ENCODE measurements at places on chromosomes 2 and 18.
A peak's percentile ranks its signal among the peaks of the same experiment; 100 is the strongest.

- peak; percentile 96 for DNase-seq
These were observed 47.4 kb downstream of the LRRFIP1 start for GRCh38 chr2:237674731-237675276.

DNA sequence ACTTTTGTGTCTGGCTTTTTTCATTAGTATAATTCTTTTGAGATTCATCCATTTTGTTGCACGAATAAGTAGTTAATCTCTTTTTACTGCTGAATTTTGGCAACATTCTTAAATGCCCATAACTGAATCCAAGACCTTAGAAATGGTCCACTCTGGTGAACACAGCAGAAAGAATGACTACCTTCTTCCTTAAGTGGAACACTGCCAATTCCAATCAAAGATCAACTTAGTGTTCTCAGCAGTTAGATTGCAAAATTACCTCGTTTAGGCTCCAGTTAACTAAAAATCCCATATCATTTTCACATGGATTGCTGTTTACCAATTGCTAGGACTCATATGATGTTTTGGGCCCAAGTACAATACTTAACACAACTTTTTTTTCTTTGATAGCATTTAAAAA is 59.9 kb downstream of the MDH1 start:
- no peak for DNase-seq

- DNase-seq: no peak
These were observed 3.9 kb downstream of the CCDC121 start for GRCh38 chr2:27624943-27625342.

DNA sequence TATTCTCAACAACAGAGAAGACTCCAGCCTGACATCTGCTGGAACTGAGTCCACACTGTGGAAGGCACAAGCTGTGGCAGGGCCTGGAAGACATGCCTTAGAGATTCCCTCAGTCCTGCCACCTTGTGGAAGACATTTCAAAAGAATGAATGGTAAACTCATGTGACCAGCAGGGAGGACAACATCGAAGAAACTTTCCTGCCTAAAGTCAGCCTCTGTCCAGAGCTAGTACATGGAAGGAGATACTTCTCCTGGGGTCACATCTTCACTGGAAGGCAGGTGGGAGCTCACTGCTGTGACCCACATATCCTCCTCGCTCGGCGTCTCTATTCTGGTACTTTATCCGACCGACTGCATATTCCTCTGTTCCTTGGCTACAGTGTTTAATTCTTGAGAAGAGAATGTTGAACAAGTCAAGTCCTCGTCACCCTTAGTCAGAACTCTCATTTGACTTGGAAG is 59.5 kb downstream of the PUM2 start:
- DNase-seq: peak; percentile 50

DNA sequence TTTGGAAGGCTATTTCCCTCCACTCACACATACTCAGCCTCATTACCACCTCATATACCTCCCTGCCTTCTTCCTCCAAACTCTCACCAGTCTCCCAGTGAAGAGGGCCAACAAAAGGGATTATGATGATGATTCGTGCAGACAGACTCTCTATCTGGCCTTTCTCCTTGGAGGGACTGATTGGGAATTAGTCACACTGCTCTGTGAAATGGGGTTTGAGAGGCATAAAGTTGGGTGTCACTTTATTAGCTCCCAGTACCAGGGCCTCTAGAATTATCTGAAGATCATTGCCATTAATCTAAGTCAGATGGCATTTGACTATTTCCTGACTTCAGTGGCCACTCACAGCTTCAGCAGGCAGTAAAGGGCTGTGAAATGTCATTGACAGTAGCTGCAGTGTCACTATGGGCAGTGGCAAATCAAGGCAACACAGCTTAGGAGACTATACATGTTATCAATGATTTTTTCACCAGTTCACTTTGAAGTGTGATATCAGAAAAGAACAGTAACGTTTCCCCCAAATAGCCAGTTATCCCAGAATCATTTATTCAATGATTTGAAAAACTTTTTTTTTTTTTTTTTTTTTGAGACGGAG is 17.4 kb downstream of the CNRIP1 start:
- no peak for DNase-seq
